ENCODE measurements at places on chromosomes 2 and 18.

GRCh38 chr2:9634133-9634532 is 3.3 kb upstream of the YWHAQ start:
- DNase-seq: no peak

- DNase-seq: no peak
Measured at GRCh38 chr2:231300020-231300721, 95.3 kb upstream of the B3GNT7 start.

DNA sequence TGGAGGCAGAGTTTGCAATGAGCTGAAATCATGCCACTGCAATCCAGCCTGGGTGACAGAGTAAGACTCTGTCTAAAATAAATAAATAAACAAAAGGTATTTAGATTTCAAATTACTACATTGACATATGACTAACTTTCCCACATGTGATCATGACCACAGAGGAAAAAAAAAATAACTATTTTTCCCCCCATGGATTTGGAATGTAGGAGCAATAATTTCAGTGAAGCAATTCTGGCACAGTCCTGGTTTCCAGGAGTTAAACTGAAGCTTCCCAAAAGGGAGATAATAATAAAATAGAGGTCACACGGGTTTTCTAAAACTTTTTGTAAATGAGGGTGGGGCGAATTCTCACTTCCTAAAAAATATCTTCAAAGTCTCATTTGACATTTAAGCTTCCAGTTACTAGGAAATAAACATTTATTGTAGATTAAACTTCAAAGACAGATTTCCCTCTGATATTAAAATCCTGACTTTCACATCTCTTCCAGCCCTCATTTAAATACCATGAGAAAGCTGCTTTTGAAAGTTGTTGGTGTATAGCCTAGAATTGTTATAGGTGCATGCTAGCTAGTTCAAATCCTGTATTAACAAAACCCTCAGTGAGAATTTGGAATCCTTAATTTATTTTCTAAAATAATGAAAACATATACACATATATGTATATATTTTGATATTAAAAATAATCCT is 20.7 kb downstream of the SLC19A3 start:
- DNase-seq: no peak

- DNase-seq: no peak
Measured at GRCh38 chr2:197997083-197997541, 192.7 kb downstream of the PLCL1 start.

DNA sequence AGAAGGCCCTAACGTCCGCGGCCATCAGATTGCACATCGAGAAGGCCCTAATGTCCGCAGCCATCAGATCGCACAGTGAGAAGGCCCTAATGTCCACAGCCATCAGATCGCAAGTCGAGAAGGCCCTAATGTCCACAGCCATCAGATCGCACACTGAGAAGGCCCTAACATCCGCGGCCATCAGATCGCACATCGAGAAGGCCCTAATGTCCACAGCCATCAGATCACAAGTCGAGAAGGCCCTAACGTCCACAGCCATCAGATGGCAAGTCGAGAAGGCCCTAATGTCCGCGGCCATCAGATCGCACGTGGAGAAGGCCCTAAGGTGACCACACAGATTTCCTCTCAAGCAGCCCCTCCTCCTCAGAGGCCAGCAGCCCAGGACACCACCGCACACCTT is 193.2 kb upstream of the PXDN start:
- no peak for DNase-seq

DNA sequence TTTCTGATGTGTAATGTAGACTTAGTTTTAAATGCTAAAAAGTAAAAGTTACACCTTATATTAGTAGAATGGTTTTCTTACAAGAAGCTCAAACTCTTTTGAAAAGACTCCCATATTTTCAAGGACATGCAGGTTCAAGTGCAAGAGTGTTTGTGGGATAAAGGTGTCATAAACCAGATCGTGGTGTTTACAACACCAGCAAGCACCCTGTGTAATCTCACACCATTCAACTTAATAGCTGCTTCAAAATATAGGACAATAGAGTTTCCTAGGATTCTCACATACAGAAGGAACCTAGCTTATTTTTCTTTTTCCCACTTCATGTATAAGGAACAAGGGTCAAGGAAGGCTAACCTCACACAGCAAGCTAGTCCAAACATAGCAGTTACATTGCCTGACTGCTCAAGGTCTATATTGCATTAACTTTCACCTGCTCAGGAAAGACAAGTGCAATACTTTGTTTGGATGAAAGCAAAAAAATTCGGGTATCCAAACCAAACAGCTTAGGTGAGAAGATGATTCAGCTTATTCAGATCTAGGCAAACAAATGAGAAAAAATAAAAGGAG is 172.3 kb downstream of the IKZF2 start:
- no peak for DNase-seq

GRCh38 chr2:176178038-176178756 is 10.3 kb upstream of the HOXD1 start:
- DNase-seq: no peak

GRCh38 chr2:218290316-218291261 is 1.7 kb downstream of the TMBIM1 start:
- no peak for DNase-seq

DNA sequence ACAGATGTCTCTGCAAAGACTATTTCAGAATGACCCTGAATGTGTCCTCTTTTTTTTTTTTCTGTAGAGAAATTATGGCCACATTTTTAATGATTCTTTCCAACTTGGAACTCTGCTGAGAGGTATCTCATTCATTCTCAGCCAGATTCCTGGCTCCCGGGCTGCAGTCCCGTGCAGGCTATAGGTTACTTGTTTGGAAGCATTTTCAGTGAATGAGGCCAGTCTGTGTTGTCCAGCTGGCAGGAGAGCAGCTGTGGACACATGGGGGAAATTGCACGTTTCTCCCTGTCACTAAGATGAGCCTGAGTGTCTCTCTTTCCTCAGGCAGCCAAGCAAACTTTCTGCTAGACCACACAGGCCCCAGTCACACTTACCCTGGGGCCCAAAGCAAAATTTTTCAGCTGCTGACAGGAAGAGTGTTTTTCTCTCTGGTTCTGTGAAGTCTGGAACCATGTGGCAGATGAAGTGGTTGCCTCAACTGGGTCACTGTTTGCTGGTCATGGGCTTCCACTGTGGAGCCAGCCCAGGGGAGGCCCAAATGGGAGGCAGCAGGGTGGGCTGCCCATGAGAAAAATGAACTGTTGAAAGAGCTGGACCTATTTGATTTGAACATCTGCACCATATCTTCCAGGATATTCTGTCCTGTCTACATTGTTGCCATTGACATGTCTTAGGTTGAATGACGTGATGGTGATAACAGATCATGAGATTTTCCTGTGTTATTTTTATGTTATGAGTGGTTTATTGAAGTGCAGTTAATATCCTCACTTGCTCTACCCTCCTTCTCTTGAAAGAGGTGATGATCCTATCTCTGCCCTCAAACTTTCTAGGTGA is 431.2 kb downstream of the LPIN1 start:
- DNase-seq: no peak

DNA sequence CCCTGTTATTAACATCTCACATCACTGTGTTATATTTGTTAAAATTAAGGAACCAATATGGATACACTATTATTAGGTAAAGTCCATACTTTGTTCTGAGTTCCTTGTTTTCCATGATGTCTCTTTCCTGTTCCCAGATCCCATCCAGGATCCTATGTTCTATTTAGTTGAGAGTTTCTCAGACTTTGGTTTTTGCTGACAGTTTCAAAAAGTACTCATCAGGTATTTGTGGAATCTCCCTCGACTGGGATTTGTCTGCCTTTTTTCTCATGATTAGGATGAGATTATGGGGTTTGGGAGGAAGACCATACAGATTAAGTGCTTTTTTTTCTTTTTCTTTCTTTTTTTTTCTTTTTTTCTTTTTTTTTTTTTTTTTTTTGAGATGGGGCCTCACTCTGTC is 39.4 kb upstream of the ITM2C start:
- DNase-seq: no peak

- no peak for DNase-seq
Measured at GRCh38 chr2:187466129-187466792, 18.2 kb upstream of the CALCRL start.

DNA sequence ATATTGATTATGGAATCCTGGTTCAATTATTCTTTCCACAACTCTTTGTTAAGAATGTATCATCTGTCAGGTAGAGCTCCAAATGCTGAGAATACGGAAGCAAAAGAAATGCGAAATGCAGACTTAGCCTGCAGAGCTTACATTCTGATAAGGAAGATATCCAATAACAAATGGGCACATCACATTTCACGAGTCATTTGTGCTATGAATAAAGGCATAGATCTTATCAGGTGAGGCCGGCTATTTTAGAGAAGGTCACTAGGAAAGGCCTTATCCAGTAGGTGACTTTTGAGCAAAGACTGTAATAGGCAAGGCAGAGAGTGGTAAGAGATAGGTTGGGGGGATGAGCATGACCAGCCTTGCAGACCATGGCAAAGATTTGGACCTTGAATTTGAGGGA is 174.3 kb upstream of the SERPINE2 start:
- DNase-seq: no peak

DNA sequence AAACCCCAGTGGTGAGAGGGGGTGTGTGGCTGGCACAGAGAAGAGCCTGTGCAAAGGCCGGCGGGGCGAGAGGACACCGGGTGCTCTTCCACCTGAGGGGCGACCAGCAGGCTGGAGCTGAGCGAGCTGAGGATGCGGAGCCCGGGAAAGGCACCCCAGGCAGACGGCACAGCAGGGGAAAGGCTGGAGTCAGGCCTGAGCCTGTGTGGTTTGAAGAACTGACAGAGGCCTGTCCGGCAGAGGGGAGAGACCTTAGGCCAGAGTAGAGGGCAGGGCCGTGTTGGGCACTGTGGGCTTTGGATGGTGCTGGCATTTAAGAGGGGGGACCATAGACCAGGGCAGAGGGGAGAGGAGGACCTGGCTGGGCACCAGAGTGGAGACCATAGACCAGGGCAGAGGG is 149.8 kb downstream of the RTP5 start:
- no peak for DNase-seq

- no peak for DNase-seq
Measured at GRCh38 chr2:127011231-127011661, 95.7 kb downstream of the BIN1 start.
